ENCODE measurements at places on chromosomes 13 and 19. TPM values are rescaled to one million over a fixed set of nuclear protein-coding genes. Genes with fewer than 3 reads are reported as not detected.
A peak's percentile ranks its signal among the peaks of the same experiment; 100 is the strongest.

DNA sequence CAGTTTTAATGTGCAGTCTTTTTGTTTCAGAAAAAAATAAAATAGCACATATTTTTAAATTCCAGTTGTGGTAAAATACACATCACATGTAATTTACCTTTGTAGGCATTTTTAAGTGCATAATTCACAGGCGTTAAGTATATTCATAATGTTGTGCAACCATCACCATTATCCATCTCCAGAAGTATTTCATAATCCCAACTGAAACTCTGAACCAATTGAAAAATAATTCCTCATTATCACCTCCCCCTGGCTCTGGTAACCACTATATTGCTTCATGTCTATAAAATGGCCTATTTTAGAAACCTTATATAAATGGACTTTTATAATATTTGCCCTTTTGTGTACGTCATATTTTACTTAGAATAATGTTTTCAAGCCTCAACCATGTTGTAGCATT lies 756.5 kb upstream of the KLHL1 start:
- H3K27me3 ChIP-seq, result no peaks in the 10 kb centered on the region
- H3K27ac ChIP-seq, result no peak overlapping the region
- H3K4me1 ChIP-seq, result no peaks in the 10 kb centered on the region
- H3K36me3 ChIP-seq, result no peaks in the 10 kb centered on the region
- DNase-seq, result no peak

SPRED3 gene
- total RNA-seq, result 3.8 TPM

FAM216B gene
- 0.05 TPM for total RNA-seq

IGFL1 gene
- total RNA-seq, result not detected

DNA sequence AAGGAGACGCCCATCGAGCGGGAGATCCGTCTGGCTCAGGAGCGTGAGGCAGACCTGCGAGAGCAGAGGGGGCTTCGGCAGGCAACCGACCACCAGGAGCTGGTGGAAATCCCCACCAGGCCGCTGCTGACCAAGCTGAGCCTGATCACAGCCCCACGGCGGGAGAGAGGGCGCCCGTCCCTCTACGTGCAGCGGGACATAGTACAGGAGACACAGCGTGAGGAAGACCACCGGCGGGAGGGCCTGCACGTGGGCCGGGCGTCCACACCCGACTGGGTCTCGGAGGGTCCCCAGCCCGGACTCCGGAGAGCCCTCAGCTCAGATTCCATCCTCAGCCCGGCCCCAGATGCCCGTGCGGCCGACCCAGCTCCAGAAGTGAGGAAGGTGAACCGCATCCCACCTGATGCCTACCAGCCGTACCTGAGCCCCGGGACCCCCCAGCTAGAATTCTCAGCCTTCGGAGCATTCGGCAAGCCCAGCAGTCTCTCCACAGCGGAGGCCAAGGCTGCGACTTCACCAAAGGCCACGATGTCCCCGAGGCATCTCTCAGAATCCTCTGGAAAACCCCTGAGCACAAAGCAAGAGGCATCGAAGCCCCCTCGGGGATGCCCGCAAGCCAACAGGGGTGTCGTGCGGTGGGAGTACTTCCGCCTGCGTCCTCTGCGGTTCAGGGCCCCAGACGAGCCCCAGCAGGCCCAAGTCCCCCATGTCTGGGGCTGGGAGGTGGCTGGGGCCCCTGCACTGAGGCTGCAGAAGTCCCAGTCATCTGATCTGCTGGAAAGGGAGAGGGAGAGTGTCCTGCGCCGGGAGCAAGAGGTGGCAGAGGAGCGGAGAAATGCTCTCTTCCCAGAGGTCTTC lies 7.1 kb downstream of the MISP start:
- H3K27ac ChIP-seq, result no peak overlapping the region
- no peaks in the 10 kb centered on the region for H3K27me3 ChIP-seq
- H3K4me3 ChIP-seq, result no peak overlapping the region
- H3K36me3 ChIP-seq, result no peaks in the 10 kb centered on the region

SWSAP1 gene
- total RNA-seq, result 3.1 TPM

- no peaks in the 10 kb centered on the region for H3K27me3 ChIP-seq
- no peak overlapping the region for H3K4me3 ChIP-seq
- no peak overlapping the region for H3K27ac ChIP-seq
- no peaks in the 10 kb centered on the region for H3K4me1 ChIP-seq
- H3K36me3 ChIP-seq, result peaks cover 6% of the 10 kb centered on the region
- no peak for DNase-seq
These were observed 20.3 kb upstream of the EIF3G start for GRCh38 chr19:10139952-10140351.

DNA sequence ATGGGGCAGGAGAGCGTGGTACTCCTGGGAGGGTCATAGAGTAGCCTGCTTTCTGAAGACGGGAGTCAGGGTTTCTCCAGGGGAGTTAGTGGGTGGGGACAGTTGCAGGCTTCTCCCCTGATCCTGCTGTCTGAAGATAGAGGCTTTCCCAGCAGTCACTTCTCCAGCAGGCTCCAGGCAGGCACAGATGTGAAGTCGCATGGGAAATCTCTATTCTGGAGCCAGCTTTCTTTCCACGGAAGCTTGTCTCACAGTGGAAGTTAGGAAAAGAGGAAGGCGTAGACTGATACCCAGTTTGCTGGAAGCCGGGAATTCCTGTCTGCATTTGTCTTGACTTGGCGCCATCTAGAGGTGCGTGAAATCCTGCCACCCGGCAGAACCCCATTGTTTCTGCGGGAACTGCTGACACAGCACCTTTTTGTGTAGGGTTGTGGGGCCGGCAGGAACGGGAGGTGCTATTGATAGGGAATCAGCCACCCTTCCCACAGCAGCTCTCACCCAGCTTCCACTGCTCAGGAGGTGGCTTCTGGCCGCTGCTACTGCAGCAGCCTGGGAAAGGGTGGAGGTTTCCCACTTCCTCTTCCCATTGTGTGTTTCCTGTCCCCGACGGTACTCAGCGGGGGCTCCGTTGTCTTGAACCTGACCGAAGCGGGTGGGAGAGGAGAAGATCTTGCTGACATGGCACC lies 28.5 kb upstream of the NPAS1 start:
- peaks cover 7% of the 10 kb centered on the region for H3K4me1 ChIP-seq
- H3K27me3 ChIP-seq, result no peaks in the 10 kb centered on the region
- H3K27ac ChIP-seq, result peak overlapping the region; percentile 39
- peak; percentile 27 for DNase-seq

- H3K27ac ChIP-seq, result no peak overlapping the region
- H3K36me3 ChIP-seq, result no peaks in the 10 kb centered on the region
- H3K4me3 ChIP-seq, result peak overlapping the region; percentile 33
- H3K4me1 ChIP-seq, result peaks cover 3% of the 10 kb centered on the region
- peaks cover 2% of the 10 kb centered on the region for H3K27me3 ChIP-seq
These were observed 2.5 kb downstream of the KLK10 start for GRCh38 chr19:51016798-51017683.

NLRP7 gene
- not detected for total RNA-seq

GRCh38 chr13:40114305-40114896 lies 458.9 kb downstream of the COG6 start:
- DNase-seq, result no peak
- H3K4me3 ChIP-seq, result no peak overlapping the region
- H3K27ac ChIP-seq, result no peak overlapping the region

FCER2 gene
- 0.15 TPM for total RNA-seq

DNA sequence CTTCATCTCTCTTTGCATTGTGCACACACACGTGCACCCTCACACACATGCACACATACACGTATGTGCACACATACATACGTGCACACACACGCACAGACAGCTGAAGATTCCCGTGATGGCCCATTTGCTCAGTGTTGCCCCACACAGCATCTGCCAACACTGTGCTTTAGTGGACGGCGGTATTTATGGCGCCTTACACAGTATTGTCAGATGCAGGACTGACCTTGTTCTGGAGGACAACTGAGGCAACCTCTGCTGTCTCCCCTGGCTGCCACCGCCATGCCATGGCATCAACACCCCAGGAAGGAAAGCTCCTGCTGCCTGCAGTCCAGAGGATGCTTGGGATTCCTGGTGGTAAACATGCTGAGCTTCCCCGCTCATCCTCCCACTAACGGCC lies 316.4 kb downstream of the TEX29 start:
- H3K27ac ChIP-seq, result no peak overlapping the region

- no peak overlapping the region for H3K4me3 ChIP-seq
- H3K27ac ChIP-seq, result peak overlapping the region; percentile 58
- DNase-seq, result no peak
- H3K4me1 ChIP-seq, result peaks cover 4% of the 10 kb centered on the region
These were observed 8.5 kb upstream of the RASA3 start for GRCh38 chr13:114140906-114141250.

DNA sequence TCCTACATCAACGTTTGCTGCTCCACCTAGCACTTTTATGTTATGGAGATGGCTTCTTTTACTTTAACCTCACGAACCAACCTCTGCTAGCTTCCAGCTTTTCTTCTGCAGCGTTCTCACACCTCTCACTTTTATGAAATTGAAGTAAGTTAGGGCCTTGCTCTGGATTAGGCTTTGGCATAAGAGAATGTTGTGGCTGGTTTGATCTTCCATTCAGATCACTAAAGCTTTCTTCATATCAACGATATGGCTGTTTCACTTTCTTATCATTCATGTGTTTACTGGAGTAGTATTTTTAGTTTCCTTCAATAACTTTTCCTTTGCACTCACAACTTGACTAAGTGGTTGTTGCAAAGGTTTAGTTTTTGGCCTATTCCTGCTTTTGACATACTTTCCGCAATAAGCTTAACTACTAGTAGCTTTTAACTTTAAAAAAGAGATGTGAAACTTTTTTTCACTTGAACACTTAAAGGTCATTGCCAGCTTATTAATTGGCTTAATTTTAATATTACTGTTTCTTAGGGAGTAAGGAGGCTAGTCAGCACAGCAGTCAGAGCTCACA lies 60.0 kb upstream of the SPRY2 start:
- H3K27me3 ChIP-seq, result no peaks in the 10 kb centered on the region
- H3K27ac ChIP-seq, result no peak overlapping the region
- H3K4me3 ChIP-seq, result no peak overlapping the region
- H3K36me3 ChIP-seq, result no peaks in the 10 kb centered on the region
- no peak for DNase-seq

- H3K36me3 ChIP-seq, result no peaks in the 10 kb centered on the region
- H3K4me1 ChIP-seq, result peaks cover 6% of the 10 kb centered on the region
- no peak overlapping the region for H3K4me3 ChIP-seq
- no peaks in the 10 kb centered on the region for H3K27me3 ChIP-seq
These were observed 14.6 kb downstream of the JOSD2 start for GRCh38 chr19:50496189-50497021.

DNA sequence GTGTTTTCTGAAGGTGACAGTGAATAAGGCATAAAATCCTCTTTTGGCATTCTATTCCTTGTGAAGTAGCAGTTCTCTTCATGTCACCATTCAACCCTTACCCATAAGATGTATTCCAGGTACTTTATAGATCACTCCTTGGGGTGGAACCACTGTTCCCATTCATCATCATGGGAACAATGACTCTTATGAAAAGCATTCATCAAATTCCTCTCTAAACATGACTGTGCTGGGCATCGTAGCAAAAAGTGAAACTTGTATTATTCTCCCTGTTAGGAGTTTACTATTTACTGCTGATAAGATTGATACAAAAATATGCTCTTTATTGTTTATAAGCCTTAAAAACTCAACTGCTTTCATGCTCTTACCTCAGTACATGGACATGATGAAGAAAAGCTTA lies 793.4 kb downstream of the LIG4 start:
- H3K36me3 ChIP-seq, result no peaks in the 10 kb centered on the region
- DNase-seq, result no peak
- no peak overlapping the region for H3K4me3 ChIP-seq
- no peaks in the 10 kb centered on the region for H3K4me1 ChIP-seq
- H3K27ac ChIP-seq, result no peak overlapping the region
- H3K27me3 ChIP-seq, result no peaks in the 10 kb centered on the region

TTC9B gene
- 2.3 TPM for total RNA-seq

TUBB4A gene
- total RNA-seq, result 4.4 TPM

GRCh38 chr13:90272356-90272755 lies 1075.1 kb upstream of the MIR17HG start:
- H3K27ac ChIP-seq, result no peak overlapping the region
- H3K4me3 ChIP-seq, result no peak overlapping the region
- H3K27me3 ChIP-seq, result no peaks in the 10 kb centered on the region
- DNase-seq, result no peak
- no peaks in the 10 kb centered on the region for H3K4me1 ChIP-seq

PNKP gene
- total RNA-seq, result 76.7 TPM

GRCh38 chr19:55685776-55686175 lies 10.8 kb downstream of the EPN1 start:
- peaks cover 7% of the 10 kb centered on the region for H3K4me1 ChIP-seq
- peaks cover 11% of the 10 kb centered on the region for H3K36me3 ChIP-seq
- DNase-seq, result no peak
- no peak overlapping the region for H3K27ac ChIP-seq

- no peak overlapping the region for H3K27ac ChIP-seq
- no peaks in the 10 kb centered on the region for H3K36me3 ChIP-seq
- H3K4me1 ChIP-seq, result no peaks in the 10 kb centered on the region
- DNase-seq, result no peak
- H3K27me3 ChIP-seq, result no peaks in the 10 kb centered on the region
- no peak overlapping the region for H3K4me3 ChIP-seq
These were observed 13.8 kb downstream of the DNASE2 start for GRCh38 chr19:12867120-12868099.

MEX3D gene
- 73.7 TPM for total RNA-seq

DNA sequence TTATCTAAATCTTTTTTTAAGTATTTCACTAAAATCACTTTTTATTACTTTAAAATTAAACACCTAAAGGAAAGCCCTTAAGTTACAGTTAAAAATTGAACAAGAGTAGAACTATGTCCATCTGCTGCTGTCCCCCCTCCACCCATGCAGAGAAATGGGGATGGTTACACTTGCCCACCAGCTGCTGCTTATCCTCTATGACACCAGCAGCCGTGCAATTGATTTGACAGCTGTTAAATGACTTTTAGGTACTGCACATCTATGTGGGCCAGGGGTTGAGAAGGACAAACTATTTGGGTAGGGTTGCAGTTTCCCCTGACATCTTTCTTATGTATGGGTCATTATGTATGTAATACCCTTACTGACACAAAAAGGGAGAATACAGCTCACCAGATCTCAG lies 77.2 kb downstream of the TBC1D4 start:
- no peak overlapping the region for H3K4me3 ChIP-seq
- no peak for DNase-seq
- no peaks in the 10 kb centered on the region for H3K4me1 ChIP-seq
- no peak overlapping the region for H3K27ac ChIP-seq
- no peaks in the 10 kb centered on the region for H3K36me3 ChIP-seq

DACH1 gene
- total RNA-seq, result 0.54 TPM

- no peak overlapping the region for H3K4me3 ChIP-seq
- H3K36me3 ChIP-seq, result no peaks in the 10 kb centered on the region
- H3K27me3 ChIP-seq, result no peaks in the 10 kb centered on the region
- H3K4me1 ChIP-seq, result no peaks in the 10 kb centered on the region
- H3K27ac ChIP-seq, result no peak overlapping the region
- no peak for DNase-seq
These were observed 5.1 kb downstream of the USE1 start for GRCh38 chr19:17220207-17220758.
